ENCODE measurements at places on chromosomes 11 and 22. TPM values are rescaled to one million over a fixed set of nuclear protein-coding genes. Genes with fewer than 3 reads are reported as not detected.

- DNase-seq = no peak
Measured at GRCh38 chr11:109749476-109749875, 327.5 kb downstream of the C11orf87 start.

- no peak for DNase-seq
Measured at GRCh38 chr22:42300259-42301076, 30.0 kb upstream of the TCF20 start.

DNA sequence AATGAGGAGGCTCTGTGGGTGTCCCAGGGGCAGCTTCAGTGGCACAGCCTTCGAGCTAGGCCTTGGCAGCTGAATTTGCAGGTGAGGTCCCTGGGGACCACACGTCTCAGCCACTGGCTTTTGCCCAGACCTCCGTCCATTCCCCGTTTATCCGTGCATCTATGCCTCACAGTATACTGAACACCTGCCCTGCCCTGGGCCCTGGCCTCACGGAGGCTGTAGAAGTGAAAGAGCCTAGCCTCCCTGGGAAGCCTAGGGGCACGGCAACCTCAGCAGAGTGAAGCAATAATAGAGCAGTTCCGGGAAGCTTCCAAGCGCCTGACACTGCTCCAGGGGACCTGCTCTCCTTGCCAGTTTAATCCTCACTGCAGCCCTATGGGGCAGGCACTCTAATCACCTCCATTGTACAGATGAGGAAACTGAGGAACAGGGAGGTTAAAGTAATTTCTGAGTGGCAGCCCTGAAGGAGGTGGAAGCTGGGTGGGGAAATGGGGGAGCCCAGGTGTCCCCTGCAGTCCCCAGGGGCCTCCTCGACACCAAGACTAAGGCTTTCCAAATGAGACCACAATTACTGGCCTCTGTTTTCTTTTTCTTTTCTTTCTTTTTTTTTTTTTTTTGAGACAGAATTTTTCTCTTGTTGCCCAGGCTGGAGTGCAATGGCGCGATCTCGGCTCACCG, 2.7 kb upstream of the NFAM1 start:
- no peak for DNase-seq

- DNase-seq = no peak
Measured at GRCh38 chr11:44936525-44936924, 14.2 kb downstream of the TP53I11 start.

Gene PVALB
- not detected for total RNA-seq

All from pulmonary artery endothelial cell (primary cell).